ENCODE measurements at places on chromosomes 12 and 14.

- no peak for DNase-seq
Measured at GRCh38 chr14:29861996-29862395, 65.7 kb downstream of the PRKD1 start.

GRCh38 chr14:45199230-45199629 lies 53.8 kb downstream of the MIS18BP1 start:
- no peak for DNase-seq

- no peak for DNase-seq
Measured at GRCh38 chr14:21436567-21437062, 19.3 kb downstream of the CHD8 start.

DNA sequence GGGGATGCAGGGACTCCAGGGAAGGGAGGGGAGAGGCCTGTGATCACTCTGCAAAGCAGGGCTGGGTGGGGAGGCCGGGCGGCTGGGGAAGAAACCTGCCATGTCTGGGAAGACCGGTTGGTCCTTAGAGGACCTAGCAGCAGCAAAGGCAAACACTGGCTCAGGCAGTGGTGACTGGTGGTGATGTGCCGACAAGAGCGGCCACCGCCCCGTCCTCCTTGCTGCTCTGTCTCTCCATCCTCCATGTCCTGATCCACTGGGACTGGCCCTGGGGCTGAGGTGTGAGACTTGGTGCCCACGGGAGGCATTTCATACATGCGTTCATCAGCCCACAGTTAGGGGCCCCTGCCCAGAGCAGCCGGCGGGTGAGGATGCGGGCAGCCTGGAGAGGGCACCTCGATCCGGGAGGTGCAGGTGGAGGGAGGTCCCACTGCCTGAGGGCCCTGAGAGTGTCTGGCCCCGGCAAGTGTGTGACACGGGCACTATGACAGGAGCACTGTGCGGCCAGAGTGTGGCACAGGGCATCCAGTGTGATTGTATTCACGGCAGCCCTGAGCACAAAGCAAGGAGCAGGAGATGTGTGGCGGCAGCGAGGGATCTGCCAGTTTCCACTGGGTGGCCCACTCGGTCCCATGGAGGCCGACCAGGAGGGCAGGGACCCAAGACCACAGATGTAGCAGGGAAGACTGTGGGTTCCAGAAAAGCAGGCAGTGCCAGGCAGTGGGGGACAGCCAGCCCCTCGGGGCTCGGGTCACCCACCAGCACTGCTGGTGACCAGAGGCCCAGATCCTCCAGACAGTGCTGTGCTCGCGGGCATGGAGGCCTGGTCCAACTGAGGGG lies 13.9 kb downstream of the ANKRD9 start:
- no peak for DNase-seq

DNA sequence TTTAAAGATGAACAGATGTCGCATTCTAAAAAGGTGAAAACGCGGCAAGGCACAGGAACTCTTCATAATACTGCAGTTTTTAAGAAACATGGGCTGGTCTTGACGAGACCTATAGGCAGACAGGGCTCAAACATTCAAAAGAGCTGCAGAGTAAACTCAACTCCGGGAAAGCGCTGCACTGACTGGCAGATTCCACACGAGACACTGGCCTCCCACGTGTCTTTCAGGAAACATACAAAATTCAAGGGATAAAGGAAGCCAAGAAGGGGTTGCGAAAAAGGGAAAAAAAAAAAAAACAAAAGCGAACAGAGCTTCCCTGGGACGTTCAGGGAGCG lies 614 bp upstream of the ARF6 start:
- DNase-seq = no peak

- no peak for DNase-seq
Measured at GRCh38 chr14:104287301-104288009, 149.1 kb downstream of the KIF26A start.

- DNase-seq = no peak
Measured at GRCh38 chr14:77660754-77661153, 44.3 kb upstream of the SPTLC2 start.

GRCh38 chr12:94983321-94983720 lies 20.2 kb downstream of the NDUFA12 start:
- DNase-seq = no peak

- DNase-seq = no peak
Measured at GRCh38 chr12:67826148-67826547, 163.1 kb upstream of the IFNG-AS1 start.

- DNase-seq = no peak
Measured at GRCh38 chr14:104741803-104742251, 11.1 kb upstream of the SIVA1 start.

DNA sequence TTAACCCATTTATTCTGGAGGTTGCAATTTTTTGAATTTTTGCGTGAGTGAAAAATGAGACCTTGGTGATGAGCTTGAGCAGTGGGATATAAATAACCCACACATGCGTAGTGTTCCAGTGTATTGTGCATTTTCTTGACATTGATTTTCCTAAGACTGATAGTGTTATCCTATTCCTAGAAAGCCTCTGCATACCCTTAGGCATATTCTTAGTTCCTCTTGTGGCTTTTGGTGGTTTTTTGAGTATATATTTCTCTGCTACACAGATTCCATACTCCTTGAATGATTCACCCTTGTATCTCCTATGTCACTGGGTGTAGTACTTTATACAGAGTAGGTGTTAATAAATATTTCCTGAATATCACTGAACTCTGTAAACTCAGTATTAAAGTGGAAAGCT lies 363.4 kb upstream of the PDE3A start:
- DNase-seq = no peak

DNA sequence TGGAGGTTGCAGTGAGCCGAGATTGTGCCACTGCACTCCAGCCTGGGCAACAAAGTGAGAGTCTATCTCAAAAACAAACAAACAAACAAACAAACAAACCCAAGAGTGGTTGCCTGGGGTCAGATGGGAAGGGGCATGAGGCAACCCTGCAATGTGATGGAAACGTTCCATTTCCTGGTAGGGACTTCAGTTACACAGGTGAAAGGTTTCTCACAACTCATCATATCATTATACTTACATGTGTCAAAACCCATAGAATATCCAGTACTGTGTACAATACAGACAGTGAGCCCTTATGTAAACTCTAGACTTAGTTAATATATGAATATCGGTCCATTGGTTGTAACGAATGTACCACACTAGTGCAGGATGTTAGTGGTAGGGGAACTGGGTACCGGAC lies 7.2 kb upstream of the KLC1 start:
- no peak for DNase-seq

DNA sequence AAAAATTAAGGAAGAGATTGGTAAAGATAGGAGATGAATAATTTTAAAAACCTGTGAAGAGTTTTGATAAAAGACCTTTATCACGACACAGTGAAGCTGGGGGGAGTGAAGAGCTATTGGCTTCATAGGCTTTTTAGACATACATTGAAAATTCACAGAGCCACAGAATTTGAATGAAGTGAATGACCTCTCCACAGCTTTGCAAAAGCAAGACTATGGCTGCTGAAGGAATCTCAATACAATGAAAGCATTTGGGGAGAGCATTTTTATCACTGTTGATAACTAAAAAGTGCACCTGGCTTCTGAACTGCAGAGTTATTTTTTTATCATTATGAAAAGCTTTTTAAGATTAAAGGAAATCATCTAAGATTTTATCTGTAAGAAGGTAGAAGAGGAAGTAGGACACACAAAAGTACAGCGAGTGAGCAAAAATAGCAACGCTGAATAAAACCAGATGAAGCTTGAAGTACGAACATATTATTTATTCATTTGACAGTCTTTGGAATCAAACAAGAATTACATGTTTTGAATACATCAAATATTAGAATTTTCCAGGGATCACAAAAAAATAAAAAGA lies 317.5 kb downstream of the KCNC2 start:
- DNase-seq = no peak

DNA sequence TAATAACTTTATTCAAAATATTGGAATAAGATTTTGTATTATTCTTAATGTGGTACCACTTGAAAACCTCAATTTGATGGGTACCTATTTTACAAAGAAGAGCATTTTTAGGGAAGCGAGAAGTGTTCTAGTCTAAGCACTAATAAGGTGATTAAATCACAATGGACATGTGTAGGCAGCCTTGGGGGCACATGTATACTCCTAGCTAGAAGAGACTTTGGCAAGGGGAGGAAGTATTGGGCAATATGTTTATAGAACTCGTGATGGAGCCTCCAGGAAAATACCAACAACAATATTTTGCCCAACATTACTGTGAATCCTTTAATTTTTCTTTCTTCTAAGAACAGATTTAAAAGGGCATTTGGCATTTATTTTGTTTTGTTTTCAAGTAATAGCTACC lies 280.3 kb downstream of the ADAMTS20 start:
- DNase-seq = no peak

GRCh38 chr12:57049890-57050289 lies at the start of gene MYO1A:
Gene MYO1A (minus strand): TSS chr12:57050129. CDS start chr12:57048323, 1,806 bp downstream.
- DNase-seq = no peak

GRCh38 chr14:67644428-67644827 lies 24.7 kb downstream of the ARG2 start:
- no peak for DNase-seq

DNA sequence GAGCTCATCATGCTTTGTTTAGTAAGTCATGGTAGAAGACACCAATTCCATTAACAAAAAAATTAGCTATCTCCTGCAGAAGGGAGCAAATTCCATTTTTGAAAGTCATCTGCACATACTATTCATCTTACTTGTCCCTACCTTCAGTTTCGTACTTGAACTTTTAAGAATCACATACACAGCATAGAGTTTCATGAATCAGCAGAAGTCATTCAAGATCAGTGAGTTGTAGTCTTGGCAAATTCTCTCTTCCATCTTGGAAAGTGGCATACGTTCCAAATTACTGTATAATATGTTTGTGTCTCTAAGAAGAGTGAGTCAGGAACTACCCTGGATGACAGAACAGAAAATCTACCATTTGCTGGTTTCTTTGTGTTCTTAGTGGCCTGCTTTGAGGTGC lies 14.1 kb downstream of the VRK1 start:
- no peak for DNase-seq

DNA sequence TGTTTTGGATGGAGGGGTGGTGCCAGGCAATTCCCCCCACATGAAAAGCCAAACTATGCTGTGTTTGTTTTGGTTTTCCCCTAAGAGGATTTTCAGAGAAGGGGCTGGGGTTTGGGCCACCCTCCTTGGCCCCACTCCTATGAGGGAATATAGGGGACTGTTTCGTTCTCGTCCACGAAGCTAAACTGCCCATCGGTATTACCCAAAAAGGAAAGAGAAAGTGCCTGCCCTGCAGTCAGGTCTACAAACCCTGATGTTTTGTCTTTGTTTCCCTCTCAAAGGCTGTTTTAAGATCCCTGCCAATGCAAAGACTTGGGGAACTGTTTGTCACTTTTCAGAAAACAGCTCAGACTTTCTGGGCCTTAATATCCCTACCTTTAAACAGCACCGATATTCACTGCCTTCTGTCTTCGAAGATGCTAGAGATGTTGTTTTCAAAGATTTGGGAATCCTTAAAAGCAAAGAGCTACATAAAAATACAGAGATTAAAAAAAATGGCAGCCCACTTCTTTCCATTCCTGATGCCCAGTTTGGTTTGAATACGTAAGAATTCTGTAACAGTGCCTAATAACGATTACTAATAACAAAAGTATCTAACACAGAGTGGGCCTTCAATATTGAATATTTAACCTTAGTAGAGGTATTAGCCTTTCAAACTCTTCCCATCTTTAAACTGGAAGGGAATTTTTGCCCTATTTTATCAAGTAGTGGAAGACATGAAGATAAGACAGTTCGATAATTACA lies 518.4 kb downstream of the MED13L start:
- no peak for DNase-seq

GRCh38 chr14:47929334-47929733 lies 253.9 kb upstream of the MDGA2 start:
- DNase-seq = no peak

- DNase-seq = no peak
Measured at GRCh38 chr14:95346820-95347219, 27.1 kb upstream of the CLMN start.

GRCh38 chr14:105075379-105076295 lies 10.4 kb upstream of the GPR132 start:
- DNase-seq = no peak

DNA sequence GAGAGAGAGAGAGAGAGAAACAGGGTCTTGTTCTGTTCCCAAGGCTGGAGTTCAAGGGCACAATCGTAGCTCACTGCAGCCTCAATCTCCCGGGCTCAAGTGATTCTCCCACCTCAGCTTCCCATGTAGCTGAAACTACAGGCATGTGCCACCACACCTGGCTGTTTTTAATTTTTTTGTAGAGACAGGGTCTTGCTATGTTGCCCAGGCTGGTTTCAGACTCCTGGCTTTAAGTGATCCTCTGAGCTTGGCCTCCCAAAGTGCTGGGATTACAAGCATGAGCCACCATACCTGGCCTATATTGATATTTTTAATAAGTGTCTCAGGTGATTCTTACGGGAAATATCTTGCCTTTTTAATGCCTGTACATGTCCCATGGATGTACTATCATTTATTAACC lies 50.9 kb upstream of the STON2 start:
- DNase-seq = no peak

- no peak for DNase-seq
Measured at GRCh38 chr14:102085948-102086708, 716 bp downstream of the HSP90AA1 start.

GRCh38 chr12:47219243-47219642 lies 139.5 kb upstream of the AMIGO2 start:
- no peak for DNase-seq

GRCh38 chr14:20376071-20376588 lies 32.7 kb downstream of the PARP2 start:
- no peak for DNase-seq

GRCh38 chr12:43332977-43333640 lies 218.9 kb downstream of the ADAMTS20 start:
- DNase-seq = no peak

Data from stimulated activated CD4-positive, alpha-beta T cell treated with anti-CD3 and anti-CD28 coated beads, Interleukin-1b, Interleukin-23, amount 100 ng/mL, for 1 hour (primary cell).